CD4-positive, alpha-beta T cell treated with Interleukin-12 subunit alpha and Interleukin-12 subunit beta, for 1 hour (primary cell): ENCODE measurements at places on chromosomes 5 and 9.
A peak's percentile ranks its signal among the peaks of the same experiment; 100 is the strongest.

DNA sequence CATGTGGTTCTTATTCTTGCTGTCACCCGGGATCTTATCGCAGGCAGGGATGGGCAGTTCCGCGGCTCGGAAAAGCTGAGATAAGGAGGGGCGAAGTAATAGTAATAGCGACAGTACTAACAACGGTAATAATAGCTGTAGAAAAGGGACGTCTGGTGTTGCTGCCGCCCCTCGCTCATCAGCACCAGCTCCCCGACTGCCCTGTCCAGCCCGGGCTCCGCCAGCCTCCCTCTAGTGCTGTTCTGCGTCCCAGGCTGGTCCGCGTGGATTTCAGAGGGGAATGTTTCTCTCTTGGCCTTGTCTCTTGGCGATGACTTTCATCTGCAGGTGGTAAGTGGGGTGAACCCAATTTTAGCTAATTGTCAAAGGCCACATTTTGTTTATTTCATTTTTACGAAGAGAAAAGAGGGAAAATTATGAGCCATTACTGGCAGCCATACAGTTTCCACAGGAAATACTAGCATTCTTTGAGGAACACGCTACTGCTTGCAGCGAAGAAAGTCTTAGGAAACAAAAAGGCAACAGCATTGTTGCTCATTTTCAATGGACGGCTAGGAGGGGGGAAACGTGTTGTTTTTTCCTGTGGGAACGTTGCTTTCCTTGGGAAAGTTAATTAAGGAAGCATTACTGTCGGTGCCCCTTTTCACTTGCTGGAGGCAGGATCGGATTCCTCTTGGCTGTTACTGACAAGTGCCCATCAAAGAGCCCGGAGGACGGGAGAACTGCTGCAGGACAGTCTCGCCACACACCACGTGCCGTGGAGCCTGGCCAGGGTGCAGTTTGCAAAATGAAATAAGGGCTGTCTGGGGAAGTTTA is 762 bp downstream of the SNCAIP start:
- no peak for DNase-seq

GRCh38 chr5:68260467-68260866 is 44.9 kb downstream of the PIK3R1 start:
- no peak for DNase-seq

DNA sequence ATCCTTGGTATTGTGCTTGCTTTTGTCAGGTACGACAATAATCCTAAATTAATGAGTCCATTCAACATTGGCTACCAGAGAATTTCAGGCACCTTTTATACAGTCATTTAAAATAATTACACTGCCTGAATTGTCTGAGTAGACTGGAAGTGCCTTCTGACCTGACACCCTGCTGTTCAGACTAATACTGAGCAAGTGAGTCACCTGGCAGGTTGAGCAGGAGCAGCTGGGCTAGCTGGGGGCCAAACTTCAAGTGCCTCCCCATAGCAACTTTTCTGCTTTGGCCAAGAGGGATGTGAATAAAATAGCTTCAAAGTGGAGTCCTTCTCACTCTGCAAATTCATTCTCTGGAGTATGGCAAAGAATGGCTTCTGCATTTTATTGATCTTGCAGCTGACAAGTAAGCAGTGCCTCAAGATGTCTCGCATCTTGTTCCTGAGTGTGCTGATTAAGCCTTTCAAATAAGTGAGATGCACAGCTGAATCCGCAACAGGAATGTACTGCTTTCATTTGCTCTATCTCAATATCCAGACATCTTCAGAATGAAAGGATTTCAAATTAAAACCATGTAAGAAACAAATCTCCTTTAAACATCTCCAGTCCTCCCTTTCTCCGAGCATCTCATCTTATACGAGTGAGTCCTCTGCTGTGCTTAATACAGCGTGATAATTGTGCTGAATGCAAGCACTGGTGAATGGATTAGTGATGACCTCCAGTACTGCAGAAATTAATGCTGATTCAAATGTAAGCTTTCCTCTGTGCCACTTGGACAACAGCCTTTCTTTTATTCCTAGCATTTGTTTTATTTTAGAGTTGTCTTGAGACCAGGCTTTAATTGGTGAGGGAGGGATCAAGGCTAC is 271.2 kb downstream of the EDIL3 start:
- no peak for DNase-seq

DNA sequence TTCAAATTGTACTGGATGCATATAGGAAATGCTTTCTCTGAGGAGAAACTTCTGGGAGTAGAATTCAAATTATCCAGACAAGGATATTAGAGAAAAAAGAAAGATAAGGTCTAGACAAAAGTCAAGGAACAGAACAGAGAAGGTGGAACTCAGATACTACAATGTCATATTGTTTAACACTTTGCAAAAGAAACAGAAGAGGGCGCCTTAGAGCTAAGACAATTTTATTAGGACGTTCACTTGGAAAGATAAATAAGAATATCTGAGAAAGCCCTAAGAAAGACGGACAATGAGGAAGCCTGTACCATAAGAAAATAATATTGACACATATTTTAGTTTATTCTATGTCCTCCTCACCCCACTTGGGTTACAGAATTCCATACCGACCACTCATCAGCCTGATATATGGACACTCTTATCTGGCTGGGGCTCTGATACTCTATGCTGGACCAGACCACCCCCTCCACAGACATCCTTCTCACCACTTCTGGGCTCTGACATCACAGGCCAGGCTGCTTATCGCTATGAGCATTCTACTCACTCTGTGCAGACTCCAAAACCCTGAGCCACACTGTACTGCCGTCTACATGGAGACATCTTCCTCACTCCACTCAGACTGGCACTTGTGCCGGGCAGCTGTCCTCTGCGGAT is 9.1 kb upstream of the AK3 start:
- DNase-seq: peak; percentile 49

DNA sequence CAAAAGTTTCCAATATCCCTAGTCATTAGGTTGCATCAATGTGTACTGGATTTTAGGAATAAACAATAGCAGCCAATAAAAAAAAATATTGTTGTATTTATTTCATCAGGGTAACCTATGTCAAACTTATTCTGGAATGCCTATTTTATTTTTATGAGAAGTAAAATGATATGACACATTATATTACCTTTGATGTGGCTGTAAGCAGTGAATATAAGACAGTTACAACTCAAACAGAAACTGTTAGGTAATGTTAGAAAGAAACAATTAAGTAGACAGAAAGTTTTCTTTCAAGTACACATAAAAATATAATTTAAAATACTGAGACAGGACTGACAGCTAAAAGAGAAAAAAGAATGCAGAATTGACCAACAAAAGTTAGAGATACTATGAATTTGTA is 65.5 kb downstream of the GNG10 start:
- DNase-seq: no peak

- DNase-seq: no peak
Measured at GRCh38 chr9:126587187-126588185, 26.2 kb upstream of the LMX1B start.

GRCh38 chr9:89661391-89661949 is 56.7 kb downstream of the GADD45G start:
- no peak for DNase-seq

DNA sequence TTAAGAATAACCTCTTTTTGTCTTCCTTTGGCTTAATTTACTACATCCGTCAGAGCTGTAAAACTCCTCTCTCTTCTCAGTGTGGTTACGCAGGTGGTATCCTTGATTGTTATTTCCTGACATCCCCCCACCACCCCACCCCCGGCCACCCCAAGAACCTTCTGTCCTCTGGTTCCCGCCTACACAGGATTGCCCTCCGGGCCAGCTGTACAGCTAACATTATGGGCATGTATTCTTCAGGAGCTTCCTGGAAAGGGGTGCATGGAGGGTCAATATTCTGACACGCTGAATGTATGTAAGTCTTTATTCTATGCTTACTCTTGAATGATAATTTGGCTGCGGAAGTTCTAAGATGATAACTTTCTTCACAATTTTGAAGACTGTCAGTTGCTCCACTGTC is 13.0 kb upstream of the ANP32B start:
- no peak for DNase-seq

DNA sequence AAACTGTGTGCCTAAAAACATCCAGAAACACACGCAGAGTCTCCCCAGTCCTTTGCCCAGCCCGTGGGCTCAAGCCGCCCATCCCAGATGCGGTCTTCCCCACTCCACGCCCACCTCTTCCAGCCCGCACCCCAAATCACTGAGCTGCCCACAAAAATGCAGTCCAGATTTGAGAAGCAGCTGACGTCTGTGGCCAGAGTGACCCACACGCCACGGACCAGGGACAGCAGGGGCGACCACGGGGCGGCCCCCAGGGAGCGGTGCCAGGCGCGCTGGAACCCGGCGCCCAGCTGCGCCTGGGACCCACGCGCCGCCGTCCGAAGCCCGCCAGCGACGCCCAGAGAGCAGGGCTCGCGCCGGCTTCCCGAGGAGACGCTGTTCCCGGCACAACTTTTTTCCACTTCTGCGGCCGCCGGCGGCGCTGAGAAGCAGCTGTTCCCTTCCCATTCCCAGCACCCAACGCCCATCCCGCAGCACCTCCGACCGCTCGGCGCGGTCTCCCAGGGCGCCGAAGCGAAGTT is 674 bp downstream of the LHFPL2 start:
- no peak for DNase-seq

DNA sequence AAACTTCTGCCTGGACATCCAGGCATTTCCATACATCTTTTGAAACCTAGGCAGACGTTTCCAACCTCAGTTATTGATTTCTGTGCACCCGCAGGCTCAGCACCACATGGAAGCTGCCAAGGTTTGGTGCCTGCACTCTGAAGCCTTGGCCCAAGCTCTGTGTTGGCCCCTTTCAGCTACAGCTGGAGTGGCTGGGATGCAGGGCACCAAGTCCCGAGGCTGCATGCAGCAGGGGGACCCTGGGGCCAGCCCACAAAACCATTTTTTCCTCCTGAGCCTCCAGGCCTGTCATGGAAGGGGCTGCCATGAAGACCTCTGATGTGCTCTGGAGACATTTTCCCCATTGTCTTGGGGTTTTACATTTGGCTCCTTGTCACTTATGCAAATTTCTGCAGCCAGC is 49.9 kb downstream of the NFX1 start:
- DNase-seq: no peak

DNA sequence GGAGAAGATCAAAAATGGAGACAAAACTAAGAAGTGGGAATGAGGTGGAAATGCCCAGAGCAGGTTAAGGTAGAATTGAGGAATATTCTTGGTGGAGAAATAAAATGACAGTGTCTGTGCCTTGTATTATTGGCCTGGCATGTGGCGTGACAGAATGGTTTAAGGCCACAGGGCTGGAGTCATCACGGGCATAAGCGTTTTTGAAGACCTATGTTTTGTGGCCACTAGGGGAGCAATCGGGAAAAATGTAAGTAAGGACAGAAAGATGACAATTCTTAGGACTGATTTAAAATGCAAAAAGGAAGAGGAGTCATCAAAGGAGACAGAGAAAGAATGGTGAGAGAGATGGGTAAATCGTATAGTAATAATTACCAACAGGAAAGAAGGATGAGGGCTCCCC is 72.2 kb upstream of the EPB41L4A start:
- DNase-seq: no peak

DNA sequence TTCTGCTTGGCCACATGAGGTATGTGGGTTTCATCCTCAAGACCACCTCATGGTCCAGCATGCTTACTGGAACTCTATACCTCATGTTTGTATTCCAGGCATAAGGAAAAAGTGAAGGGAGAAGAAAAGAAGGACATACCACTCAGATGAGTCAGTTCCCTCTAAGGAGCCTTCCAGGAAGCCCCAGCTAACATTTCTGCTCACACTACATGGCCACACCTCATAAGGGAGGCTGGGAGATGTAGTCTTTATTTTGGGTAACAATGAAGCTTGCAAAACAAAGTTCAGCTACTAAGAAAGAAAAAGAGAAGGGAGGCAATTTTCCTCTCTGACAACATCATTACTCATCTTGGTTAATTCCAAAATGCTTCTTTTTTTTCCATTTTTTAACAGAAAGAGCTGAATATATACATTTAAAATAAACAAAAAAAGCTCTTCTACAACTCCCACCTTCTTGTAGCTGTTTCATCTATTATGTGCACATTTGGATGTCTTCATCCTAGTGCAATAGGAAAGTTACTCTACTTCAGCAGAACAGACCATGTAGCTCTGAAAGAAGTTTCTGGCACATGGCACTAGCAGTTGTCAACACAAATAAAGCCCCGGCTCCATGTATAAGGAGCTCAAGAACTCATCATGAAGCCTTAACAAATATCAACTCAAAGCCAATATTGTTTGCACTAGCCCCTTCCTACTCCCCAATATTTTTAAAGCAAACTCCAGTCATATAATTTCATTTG is 123.6 kb upstream of the CCDC112 start:
- no peak for DNase-seq

- DNase-seq: peak; percentile 76
Measured at GRCh38 chr5:181217111-181217802, 5.8 kb upstream of the TRIM41 start.
